ENCODE measurements at places on chromosomes 12 and 14. TPM values are rescaled to one million over a fixed set of nuclear protein-coding genes. Genes with fewer than 3 reads are reported as not detected.

Gene PROX2
- not detected for total RNA-seq

Gene SLC25A21
- 0.82 TPM for total RNA-seq

Gene CISTR
- not detected for total RNA-seq

Gene CEBPE
- not detected for total RNA-seq

Gene KIF21A
- 16.1 TPM for total RNA-seq

Gene CLEC4C
- not detected for total RNA-seq

Gene RNASE3
- not detected for total RNA-seq

Gene SETD1B
- total RNA-seq: 3.8 TPM
